Omental fat pad (tissue), 4 donors: ENCODE measurements at places on chromosomes 16 and 17.

DNA sequence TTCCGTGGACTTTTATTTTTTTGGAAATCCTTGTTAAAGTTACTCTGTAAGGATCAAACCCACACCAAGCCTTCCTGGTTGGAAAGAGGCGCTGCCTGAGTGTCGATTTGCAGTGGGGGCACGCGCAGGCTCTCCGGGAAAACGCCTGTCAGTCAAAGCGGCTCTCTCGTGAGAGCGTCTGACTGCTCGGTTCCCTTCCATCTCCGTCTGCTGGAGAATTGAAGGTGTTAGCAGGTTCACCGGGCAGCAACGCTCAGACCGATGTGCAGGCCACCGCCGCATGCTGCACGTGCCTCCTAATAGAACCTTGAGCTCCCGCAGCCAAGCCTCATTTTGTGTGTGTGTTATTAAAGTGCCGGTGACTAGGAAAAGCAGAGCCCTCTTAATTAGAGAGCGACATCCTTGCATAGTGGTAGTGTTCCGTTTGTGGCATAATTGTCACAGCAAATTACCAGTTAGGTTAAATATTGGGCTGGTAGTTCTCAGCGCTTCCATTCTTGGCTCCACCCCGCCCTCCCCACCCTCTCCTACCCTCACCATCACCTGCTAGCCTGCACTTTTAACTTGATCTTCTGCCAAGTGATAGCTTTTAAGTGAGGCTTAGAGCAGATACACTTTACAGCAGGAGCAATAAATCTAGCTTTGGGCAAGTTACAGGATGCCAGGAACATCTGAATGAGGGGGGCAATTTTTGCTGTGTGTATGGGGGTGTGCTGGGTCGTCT is 75.5 kb downstream of the RPA1 start:
- DNase-seq: no peak

DNA sequence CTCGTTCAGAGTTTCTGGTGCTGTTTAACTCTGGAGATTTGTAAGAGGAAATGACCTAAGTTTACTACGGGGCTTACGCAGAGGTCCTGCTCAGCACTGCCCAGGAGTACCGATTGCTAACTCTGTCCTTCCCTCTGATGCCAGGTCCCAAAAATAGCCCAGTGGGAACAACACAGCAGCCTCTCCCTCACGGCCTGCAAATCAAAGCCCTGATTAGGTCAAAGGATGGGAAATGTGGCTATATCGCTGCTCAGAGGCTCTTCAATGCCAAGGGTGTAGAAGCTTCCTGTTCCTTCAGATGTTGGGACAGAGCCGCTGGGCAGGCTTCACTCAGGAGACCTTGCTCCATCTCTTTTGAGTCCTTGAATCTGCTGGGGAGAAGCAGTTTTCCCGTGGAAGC is 174.2 kb upstream of the KCNJ16 start:
- DNase-seq: no peak

DNA sequence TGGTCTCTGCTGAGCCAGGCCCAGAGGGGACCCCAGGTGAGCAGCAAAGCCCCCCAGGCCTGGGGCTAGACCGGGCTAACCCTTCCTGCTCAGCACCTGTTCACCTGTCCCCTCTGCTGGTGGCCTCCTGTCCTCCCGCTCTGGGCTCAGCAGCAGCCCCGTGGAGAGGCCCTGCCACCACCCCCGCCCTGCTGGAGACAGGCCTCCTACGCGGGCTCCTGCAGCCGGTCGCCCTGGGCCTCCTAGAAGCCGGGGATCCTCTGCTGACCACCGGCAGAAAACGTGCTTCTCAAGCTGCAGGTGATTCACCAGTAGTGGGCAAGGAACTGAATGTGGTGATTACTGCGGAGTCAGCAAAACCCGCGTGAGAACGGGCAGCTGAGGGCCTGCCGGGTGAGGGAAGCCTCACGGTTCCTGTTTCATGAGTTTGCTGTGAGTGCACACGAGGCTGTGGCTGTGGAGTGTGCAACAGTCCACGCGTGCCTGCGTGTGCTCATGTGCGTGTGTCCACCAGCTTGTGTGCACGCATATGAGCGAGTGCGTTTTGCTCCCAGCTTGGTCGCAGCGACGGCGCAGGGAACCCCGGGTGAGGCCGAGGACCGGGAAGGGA is 792 bp downstream of the SECTM1 start:
- no peak for DNase-seq

DNA sequence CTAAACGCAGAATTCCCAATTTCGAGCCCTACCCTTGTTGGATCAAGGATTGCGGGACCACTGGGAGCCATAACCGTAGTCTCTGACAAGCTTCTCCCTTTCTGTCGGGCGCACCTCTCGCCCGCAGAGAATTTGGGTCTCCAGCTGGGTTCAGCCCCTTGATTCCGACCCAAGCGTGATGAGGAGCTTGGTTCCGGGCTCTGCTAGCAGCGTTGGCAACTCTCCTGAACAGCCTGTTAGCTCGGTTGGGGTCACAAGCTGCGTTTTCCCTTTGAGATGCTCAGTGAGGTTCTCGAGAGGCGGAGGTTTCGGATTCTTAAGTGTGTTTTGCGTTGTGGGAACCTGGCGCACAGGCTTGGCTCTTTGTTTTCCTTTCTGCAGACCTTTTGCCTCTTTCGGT is 655 bp downstream of the ATXN1L start:
- DNase-seq: no peak

- DNase-seq: no peak
Observed at GRCh38 chr17:74027444-74027843, 176.0 kb upstream of the RPL38 start.

GRCh38 chr17:9959377-9959981 is 54.4 kb upstream of the RCVRN start:
- DNase-seq: no peak
